LHCN-M2 (cell line): ENCODE measurements at places on chromosomes 16 and 17. TPM values are rescaled to one million over a fixed set of nuclear protein-coding genes. Genes with fewer than 3 reads are reported as not detected.

DNA sequence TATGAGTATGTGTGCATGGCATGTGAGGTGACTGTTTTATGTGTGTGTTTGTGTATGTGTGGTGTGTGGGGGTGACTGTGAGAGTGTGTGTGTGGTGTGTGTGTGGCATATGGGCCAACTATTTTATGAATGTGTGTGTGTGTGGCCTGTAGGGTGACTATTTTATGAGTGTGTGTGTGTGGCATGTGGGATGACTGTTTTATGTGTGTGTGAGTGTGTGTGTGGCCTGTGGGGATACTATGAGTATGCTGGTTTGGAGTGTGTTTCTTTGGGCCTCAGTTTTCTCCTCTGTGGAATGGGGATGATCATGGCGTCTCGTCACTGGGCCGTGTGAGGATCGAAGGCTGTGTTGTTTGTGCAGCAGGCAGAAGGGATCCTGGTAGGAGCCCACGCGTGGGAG lies 152.1 kb upstream of the PLCG2 start:
- DNase-seq, result no peak

DNA sequence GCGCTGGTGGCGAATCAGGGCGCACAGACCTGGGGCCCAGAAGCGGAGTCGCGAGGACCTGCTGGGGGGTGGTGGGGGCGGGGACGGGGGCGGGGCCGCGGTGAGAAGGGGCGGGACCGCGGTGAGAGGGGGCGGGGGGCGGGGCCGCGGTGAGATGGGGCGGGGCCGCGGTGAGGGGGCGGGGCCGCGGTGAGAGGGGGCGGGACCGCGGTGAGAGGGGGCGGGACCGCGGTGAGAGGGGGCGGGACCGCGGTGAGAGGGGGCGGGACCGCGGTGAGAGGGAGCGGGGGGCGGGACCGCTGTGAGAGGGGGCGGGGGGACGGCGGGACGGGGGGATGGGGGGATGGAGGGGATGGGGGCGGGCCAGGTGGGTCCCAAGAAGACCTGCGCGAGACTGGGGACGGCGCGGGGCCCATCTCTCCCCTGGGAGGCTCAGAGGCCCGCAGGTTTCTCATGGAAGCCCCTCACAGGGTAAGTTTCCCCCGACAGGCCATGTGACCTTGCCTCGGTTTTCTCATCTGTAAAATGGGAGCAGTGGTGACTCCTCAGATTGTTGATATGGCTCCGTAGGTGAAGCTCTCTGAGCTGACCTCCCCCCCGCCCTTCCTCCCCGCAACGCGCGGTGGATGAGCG lies 28.6 kb upstream of the DBNDD1 start:
- no peak for DNase-seq

DNA sequence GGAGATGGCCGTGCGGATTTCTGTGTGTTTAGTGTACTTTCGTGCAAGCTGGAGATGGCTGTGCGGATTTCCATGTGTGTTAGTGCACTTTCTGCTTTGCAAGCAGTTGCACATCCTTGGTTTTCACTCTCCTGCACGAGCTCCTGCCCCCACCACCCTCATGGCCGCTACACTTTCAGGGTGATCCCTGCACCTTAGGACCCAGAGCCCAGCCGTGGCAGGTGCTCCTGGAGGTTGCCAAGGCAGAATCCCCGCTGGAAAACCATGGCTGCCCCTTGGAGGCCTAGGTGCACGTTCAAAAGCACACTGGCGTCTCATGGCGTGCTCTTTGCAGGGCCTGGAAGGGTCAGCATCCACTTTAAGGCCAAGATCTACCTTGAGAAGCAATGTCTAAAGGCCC lies 311.0 kb upstream of the TNRC6C start:
- DNase-seq, result no peak

GRCh38 chr16:19436540-19436939 lies 18.9 kb downstream of the TMC5 start:
- DNase-seq, result no peak

- DNase-seq, result no peak
These were observed 26.9 kb downstream of the MPG start for GRCh38 chr16:104928-105327.

DNA sequence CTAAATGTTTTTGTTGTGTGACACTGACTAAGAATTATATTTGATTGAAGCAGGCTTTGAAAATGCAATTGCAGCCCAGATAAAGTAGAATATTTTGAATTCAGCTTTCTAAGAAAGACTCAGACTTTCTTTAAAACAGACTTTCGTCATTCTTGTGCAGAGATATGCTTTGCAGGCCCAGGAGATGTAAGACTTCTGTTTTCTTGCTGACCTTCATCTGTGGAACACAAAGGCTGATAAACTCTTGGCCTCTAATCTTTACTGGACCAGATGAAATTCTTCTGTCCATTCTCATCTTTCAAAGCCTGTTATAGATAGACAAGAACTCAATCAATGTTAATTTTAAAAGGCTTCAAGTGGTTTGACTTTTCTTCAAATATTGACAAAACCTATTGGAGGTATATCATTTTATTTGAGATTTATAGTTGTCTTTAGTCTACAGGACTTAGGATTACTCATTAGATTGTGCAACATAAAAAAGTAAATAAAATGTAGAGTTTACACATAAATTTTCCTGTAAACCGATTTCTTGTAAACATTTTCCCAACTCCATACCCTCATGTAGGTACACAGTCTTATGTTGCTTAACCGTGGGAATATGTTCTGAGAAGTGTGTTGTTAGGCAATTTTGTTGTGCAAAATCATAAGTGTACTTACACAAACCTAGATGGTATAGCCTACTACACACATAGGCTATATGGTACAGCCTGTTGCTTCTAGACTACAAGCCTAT lies 94.2 kb downstream of the MAP2K4 start:
- no peak for DNase-seq

GRCh38 chr16:16029431-16030011 lies 80.1 kb downstream of the ABCC1 start:
- DNase-seq, result peak; percentile 10

- no peak for DNase-seq
These were observed 46.4 kb downstream of the SLC47A1 start for GRCh38 chr17:19579867-19580565.

- no peak for DNase-seq
These were observed 719.7 kb upstream of the CDH8 start for GRCh38 chr16:62755938-62756337.

- DNase-seq, result peak; percentile 29
These were observed 12.3 kb upstream of the MC1R start for GRCh38 chr16:89906140-89907025.

DNA sequence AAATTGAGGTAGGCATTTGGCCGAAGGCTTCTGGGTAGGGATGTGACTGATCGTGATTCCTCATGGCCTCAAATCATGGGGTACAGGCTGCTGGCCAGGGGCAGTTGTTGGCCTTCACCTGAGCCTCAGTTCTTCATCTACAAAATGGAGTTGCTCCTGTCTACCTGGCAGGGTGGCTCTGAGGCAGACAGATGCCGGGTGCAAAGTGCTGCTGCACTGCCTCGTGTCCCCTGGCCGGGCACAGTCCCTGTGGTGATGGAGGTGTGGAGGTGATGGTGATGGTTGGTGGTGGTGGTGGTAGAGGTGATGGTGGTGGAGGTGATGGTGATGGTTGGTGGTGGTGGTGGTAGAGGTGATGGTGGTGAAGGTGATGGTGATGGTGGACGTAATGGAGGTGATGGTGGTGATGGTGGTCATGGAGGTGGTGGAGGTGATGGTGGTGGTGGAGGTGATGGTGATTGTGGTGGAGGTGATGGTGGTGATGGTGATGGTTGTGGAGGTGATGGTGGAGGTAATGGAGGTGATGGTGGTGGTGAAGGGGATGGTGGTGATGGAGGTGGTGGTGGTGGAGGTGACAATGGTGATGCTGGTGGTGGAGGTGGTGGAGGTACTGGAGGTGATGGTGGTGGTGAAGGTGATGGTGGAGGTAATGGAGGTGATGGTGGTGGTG lies 52.6 kb downstream of the RNF213 start:
- DNase-seq, result no peak

GRCh38 chr17:15269780-15270089 lies 4.6 kb upstream of the PMP22 start:
- DNase-seq, result no peak

- no peak for DNase-seq
These were observed 15.2 kb upstream of the SSTR5 start for GRCh38 chr16:1057252-1057932.

DNA sequence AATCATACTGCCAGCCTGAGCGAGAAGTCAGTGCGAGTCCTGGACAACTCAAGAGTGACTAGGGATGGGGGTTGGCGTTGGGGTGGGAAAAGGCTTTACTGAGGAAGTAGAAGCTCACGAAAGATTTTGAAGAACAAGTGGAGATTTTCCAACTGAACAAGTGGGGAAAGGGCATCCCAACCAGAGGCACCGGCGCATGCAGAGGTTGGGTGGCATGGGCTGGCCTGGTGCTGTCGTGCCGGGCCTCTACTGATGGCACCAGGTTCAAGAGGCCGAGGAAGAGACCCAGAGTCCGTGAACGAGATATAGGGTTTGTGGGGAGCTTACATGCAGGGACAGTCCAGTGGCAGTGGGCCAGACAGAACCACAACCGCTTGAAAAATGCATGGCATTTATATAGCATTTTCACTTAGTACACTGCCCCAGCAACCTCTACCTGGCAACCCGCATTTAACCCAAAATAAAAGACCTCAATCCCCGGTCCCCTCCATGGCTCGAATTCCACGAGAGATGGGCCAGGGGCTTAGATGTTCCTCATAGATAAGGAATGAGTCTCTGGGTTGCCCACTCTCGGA lies 7.7 kb upstream of the ITGA3 start:
- no peak for DNase-seq

DNA sequence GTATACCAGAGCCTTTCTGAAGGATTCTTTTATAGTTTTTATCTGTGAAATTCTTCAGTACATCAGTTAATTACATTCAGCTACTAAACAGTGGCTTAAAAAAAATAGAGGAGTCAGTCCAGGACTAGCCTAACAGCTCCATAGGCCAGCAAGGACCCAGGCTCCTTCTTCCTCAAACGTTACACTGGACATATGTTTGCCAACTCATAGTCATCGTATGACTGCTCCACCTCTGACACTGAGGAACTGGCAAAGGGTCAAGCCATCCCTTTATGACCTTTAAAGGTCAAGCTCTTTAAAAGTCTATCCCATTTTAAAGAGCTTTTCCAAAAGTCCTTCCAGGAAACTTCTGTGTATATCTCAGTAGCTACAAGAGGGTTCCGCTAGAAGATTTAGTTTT lies 36.6 kb downstream of the PHLPP2 start:
- DNase-seq, result peak; percentile 2

DNA sequence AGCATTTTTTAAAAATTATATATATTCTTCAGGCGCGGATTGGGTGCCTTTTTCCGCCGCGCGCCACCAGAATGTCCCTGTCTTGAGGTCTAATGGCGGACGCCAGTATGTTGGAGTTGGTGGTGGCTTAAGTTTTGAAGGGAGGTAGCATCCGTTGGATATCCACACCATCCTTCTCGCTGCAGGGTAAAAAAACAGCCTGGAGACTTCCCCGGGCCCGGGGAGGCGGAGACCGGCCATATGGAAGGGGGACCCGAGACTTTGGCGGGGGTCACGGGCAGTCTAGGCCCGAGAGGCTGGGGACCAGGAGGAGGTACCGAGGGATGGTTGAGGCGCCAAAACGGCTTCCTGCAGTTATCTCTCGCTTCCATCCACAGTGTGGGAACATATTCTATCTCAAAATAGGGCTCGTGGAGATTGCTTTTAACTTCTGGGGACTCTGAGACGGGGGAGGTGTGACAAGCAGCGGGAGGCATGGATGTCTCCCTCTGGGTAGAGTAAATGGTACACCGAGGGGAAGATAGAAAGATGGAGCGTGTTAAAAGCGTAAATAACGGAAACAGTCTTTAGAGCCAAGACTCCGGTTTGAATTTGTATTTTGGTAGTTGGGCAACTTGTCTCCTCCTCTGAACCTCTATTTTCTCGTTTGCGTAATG lies at the start of gene SF3B3:
TSS of gene SF3B3 (plus strand) at position 74 of the 656 bp plus-strand sequence. CDS start 2,841 bp downstream, outside the sequence.
- no peak for DNase-seq

- no peak for DNase-seq
These were observed 4.3 kb upstream of the LIMD2 start for GRCh38 chr17:63704259-63704576.

DNA sequence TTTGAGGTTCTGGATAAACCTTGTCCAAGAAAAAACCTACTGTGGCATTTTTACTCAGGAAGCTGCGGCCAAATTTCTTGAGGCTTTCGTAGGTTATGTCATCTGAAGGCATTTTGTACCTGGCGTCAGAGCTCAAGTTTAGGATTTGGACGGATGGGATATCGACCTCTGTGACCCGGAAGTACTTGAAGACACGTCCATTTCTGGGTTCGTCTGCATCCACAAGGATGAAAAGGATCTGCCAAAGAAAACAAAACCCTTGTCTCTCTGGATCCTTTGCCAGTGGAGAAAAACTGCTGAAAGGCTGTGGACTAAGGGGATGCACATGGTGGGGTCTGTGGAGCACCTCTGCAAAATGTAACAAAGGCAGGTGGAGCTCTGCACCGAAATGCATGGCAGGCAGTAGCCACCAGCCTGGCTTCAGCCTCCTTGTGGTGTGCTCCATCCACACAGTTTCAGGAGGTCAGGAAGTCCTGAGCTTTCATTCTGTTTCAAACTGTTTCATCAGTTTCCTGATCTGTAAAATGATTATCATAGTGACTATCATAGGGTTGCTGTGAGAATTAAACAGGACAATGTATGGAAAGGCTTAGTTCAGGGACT lies 17.0 kb upstream of the UMOD start:
- no peak for DNase-seq

- DNase-seq, result no peak
These were observed 168.0 kb upstream of the IRX3 start for GRCh38 chr16:54454616-54455015.

GRCh38 chr17:45001310-45001709 lies 33.2 kb upstream of the C1QL1 start:
- DNase-seq, result no peak

DNA sequence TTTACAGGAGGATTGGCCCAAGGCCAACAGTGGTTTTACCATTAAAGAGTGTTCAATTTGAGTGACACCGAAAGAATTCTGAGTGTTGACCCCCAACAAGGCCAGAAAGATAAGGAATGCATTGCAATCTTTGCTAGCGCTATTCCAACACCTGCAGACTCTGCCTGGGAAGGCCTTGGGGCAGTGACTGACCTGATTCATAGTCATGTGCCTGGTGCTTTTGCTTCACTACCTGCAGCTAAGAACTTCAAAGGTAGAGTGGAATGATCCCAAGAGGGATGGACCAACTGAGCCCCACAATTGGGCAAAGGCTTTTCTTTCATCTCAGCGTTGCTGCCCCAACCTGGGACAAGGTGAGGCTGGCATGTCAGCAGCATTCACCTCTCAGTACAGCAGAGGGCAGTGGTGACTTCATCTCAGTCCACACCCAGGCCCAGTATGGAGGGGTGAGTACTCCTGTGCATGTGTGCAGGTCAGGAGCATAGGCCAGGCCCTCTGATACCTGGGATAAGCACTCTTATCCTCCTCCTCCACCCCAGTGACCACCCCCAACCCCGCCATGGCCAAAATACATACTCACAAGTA lies 149.6 kb upstream of the GNAO1 start:
- no peak for DNase-seq

DRC3 gene
- total RNA-seq, result 0.06 and 1.1 TPM in 2 replicates

TMEM114 gene
- not detected in 2 replicates for total RNA-seq

NDUFAF8 gene
- total RNA-seq, result 39.9 and 47.0 TPM in 2 replicates

TMEM208 gene
- total RNA-seq, result 32.0 and 43.3 TPM in 2 replicates

SLC6A2 gene
- total RNA-seq, result not detected in 2 replicates

SCNN1G gene
- total RNA-seq, result not detected in 2 replicates

ZNF652 gene
- total RNA-seq, result 9.8 and 11.0 TPM in 2 replicates

SPATA22 gene
- total RNA-seq, result not detected in 2 replicates

CCDC144A gene
- total RNA-seq, result 3.3 and 4.5 TPM in 2 replicates

TBC1D3K gene
- total RNA-seq, result not detected in 2 replicates

HSD11B2 gene
- total RNA-seq, result 0.17 and 0.58 TPM in 2 replicates

CPNE7 gene
- total RNA-seq, result 119 and 147 TPM in 2 replicates

PYY gene
- total RNA-seq, result not detected in 2 replicates
